ENCODE measurements at places on chromosomes 4 and X. TPM values are rescaled to one million over a fixed set of nuclear protein-coding genes. Genes with fewer than 3 reads are reported as not detected.
A peak's percentile ranks its signal among the peaks of the same experiment; 100 is the strongest.

Gene CENPVL2
- polyA plus RNA-seq = 0.27 TPM

DNA sequence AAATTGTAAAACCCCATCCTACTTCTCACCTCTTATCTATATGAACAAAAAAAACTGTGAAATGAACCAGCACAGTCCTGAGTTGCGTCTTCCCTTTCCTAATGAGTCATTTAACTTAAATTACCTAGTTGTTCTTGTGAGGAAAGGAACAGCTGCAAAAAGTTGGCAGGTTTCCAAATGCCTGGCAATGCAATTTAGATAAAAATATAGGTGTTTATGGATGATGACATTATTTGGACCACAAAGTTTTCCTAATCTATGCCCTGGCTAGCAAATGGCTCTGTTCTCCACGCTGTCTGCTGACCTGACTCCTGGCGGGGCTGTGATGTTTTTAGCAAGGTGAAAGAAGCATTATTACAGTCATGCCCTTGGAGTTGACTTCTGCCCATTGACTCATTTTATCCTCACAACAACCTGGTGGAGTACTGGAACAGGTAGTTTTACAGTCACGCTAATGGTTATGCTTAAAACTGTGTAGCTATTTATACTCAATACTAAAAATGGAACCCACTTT lies 29.8 kb upstream of the RELL1 start:
- no peak for DNase-seq

Gene MAGED4
- 23.0 TPM for polyA plus RNA-seq

- no peak for DNase-seq
Observed at GRCh38 chr4:144371485-144371884, 231.0 kb upstream of the GYPA start.

DNA sequence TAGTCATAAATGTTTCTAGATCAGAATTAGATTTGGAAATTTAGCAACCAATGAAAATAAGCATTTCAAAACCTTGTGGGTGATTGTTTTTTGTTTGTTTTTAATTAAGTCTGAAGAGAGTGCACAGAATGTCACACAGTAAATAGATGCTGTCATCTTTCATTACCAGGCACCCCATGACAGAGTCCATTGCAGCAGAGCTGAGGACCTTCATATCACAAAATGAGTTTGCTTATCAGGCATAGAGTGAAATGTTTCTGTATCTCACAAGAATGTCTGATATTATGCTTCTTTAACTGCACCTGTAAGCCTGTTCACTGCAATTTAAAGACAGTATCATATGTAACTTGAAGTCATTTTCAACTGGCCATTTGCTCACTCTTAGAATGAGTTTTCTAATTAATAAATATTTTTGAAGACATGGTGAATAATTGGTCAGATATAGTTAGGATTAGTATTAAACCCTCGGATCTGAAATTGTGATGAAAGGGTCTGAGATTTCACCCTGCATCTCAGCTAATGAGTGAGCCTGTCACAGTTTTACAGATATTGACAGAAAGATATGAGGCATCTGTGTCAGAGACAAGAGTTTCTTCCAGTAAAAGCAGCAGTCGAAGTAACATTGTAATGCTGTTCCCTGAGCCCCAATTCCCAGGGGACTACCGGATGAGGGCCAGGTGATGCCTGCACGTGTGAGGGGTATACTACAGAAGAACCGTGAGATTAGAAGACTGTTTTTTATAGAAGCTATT lies 416.4 kb downstream of the CCSER1 start:
- no peak for DNase-seq

Gene MAGEA12
- polyA plus RNA-seq = not detected

GRCh38 chrX:154436374-154436982 lies 476 bp upstream of the GDI1 start:
- no peak for DNase-seq

Gene FAM53A
- polyA plus RNA-seq = 2.3 TPM

DNA sequence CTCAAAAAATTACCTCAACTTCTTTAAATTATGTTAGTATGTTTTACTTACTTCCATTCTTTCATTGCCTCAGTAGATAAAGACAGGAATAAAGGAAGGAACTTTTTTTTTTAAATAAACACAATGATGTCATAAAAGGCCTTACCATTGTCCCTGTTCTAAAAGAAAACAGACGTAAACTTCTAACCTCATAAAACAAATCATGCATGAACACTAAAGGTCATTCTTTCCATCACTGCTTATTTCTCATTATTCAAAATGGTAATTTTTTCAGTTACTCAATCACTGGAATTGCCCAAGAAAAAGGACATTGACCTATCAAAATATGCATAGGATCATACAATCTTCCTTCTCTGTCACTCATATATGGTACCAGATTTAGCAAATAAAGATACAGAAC lies 32.2 kb upstream of the ARMCX2 start:
- DNase-seq = no peak

DNA sequence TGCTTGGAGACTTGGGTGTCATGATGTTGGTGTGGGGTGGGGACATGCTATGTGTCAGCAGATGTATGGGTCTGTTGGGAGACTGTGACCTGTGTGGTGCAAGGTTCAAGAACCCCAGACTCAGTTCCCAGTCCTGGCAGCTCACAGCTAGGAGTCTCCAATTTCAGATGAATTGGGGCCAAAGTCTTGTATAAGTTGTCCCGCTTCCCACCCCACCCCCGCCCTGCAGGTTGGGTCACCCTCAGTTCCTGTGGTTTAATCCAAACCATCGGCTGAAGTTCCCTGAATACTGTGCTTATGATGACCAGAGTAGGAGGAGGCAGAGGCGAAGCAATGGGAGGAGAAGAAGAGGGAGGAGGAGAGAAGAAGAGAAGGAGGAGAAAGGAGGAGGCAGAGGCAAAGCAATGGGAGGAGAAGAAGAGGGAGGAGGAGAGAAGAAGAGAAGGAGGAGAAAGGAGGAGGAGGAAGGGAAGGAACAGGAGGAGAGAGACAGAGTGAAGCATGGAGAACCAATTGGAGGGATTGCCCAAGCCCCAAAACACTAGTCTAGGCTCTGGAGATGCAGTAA lies 112.6 kb downstream of the EFNB1 start:
- DNase-seq = no peak

Gene CEP44
- 22.3 TPM for polyA plus RNA-seq

GRCh38 chr4:5780831-5781480 lies 70.0 kb downstream of the EVC start:
- no peak for DNase-seq

Gene NR3C2
- 18.0 TPM for polyA plus RNA-seq

DNA sequence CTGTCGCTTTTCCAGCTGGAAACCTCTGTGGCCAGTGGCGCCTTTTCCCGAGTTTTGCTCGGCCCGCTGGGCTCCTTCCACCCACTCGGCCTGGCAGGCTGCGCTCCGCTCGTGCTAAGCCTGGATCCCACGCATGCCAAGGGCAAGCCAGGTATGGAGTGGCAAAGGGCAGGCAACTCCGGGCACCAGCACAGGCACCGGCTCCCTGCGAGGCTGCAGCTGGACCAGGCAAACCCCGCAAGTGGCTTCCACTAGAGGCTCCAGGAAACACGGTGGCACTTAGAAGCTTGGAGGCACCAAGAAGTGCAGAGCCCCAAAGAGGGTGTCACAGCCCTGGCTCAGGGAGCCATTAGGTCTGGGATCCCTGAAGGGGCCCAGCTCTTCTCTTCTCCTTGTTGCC lies 59.5 kb downstream of the PPA2 start:
- no peak for DNase-seq

GRCh38 chrX:65406532-65406931 lies 128.1 kb downstream of the LAS1L start:
- no peak for DNase-seq

DNA sequence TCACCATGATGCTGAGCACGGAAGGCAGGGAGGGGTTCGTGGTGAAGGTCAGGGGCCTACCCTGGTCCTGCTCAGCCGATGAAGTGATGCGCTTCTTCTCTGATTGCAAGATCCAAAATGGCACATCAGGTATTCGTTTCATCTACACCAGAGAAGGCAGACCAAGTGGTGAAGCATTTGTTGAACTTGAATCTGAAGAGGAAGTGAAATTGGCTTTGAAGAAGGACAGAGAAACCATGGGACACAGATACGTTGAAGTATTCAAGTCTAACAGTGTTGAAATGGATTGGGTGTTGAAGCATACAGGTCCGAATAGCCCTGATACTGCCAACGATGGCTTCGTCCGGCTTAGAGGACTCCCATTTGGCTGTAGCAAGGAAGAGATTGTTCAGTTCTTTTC lies 4.0 kb downstream of the HNRNPH2 start:
- DNase-seq = no peak

DNA sequence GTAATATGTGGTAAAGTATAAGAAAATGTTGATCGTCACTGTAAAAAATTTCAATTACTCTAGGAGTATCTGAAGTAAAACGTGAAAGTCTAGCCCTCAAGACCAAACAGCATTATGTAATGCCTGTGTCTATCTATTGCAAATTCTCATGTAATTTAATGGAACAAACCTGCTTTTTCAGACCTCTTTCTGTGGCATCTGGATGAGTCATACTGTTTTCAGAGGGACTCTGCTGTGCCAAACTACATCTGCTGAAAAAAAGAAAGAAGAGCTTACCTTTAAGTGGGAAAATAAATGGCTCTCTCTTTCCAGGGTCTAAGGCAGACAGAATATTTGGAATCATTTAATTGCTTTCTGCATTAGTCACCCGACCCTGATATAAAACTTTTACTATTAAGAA lies 89.8 kb upstream of the ARMCX2 start:
- no peak for DNase-seq

GRCh38 chr4:155795991-155796390 lies 37.2 kb downstream of the GUCY1B1 start:
- no peak for DNase-seq

DNA sequence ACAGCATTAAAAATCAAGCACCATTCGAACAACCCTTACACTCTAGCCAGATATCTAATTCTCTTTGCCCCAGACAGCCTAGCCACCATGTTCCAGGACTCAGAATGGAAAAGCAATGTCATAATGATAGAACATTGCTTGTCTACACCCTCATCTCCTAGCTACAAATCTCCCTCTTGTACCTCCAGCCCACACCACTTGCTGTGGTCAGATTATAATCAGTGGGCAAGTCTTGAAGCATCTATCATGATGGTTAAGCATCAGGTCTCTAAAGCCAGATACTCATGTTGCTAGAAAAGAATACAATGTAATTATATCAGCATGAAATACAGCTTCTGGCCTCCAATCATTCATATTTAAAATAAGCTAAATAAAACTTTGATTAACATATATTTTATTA lies 268.3 kb downstream of the NPFFR2 start:
- DNase-seq = no peak

GRCh38 chr4:144901141-144901540 lies 196.9 kb downstream of the ANAPC10 start:
- no peak for DNase-seq

Gene SLC4A4
- polyA plus RNA-seq = 75.8 TPM

- DNase-seq = no peak
Observed at GRCh38 chr4:162347156-162347841, 183.5 kb upstream of the FSTL5 start.

DNA sequence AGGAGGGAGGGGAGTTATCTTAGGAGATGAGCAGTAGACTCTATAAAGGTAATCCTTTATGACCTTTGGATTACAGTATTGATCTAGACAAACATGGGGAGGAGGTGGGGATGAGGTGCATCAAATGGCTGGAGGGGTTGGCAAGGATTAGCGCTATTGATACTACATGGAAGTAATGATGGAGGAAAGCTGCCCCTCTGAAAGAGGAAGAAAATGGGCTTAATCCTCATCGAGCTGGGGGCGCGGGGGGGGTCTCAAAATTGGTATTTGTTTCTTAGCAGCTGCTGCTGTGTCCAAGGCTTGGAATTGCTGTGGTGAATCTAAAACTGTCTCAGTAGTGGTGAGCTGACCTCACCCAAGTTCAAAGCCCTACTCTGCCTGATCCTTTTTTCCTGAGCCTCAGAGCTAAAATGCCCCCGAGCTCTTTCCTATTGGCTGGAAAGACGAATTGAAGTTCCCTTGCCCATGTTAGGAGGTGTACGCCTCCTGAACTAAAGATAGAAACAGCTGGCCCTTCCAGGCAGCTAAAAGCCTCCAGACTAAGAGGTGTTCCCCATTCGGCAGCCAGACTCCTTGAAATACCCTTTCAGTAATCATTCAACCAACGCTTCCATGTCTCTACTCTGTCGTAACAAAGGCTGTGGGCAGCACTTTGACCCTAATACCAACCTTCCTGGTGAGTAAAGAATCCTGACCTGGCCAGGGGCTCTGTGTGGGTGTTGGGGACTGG lies at the start of gene ITGB1BP2:
Gene ITGB1BP2, plus strand, starts transcription at position 556 of the 730 bp plus-strand sequence. Its CDS starts 57 bp downstream, at position 613.
- no peak for DNase-seq

- DNase-seq = no peak
Observed at GRCh38 chr4:40195182-40196177, 1.4 kb upstream of the RHOH start.

DNA sequence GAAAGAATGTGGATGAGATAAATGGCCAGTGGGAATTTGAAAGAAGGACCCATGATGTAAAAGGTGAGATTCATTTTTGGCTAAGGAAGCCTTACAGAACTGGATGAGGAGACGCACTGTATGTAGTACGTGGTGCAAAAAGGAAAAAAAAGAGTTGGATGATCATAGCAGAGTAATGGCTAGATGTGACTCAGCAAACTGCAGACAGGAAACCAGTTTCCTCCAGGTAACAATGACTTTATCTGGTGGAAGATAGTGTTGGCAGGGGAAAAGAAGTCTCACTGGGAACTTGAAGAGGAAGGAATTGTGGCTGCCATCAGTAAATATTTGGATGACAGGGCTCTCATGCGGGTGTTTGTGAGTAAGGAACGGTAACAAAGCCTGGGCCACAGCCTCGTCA lies 243.2 kb downstream of the CPE start:
- DNase-seq = no peak

DNA sequence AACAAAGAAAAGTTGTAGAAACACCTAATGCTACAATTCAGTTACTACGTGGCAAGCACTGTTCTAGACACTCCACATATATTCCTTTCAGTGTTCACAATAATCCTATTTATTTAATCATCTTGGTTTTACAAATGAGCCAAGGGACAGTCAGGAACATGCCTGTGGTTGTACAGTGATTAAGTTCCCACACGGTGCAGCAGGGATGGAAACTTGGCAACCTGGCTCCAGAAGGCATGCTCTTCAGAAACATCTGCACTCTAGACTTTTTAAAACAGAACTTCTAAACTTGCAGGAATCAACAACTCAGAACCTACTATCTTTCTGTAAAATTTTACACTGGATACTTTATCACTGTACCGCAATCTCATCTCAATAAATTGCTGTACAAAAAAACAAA lies 32.1 kb downstream of the TAPT1 start:
- DNase-seq = no peak

Gene CDKL2
- polyA plus RNA-seq = 11.2 TPM

Gene IGSF1
- 18.2 TPM for polyA plus RNA-seq

GRCh38 chr4:183757060-183757459 lies 98.0 kb downstream of the TRAPPC11 start:
- peak; percentile 31 for DNase-seq
